NK-92 treated with Interleukin-12 subunit alpha and Interleukin-12 subunit beta, amount 100 ng/mL, for 24 hours (cell line): ENCODE measurements at places on chromosomes 11 and 22.

- DNase-seq: no peak
These were observed 32.1 kb upstream of the ABCC8 start for GRCh38 chr11:17508791-17509190.

- DNase-seq: no peak
These were observed 27.2 kb downstream of the STIM1 start for GRCh38 chr11:3882655-3883054.

DNA sequence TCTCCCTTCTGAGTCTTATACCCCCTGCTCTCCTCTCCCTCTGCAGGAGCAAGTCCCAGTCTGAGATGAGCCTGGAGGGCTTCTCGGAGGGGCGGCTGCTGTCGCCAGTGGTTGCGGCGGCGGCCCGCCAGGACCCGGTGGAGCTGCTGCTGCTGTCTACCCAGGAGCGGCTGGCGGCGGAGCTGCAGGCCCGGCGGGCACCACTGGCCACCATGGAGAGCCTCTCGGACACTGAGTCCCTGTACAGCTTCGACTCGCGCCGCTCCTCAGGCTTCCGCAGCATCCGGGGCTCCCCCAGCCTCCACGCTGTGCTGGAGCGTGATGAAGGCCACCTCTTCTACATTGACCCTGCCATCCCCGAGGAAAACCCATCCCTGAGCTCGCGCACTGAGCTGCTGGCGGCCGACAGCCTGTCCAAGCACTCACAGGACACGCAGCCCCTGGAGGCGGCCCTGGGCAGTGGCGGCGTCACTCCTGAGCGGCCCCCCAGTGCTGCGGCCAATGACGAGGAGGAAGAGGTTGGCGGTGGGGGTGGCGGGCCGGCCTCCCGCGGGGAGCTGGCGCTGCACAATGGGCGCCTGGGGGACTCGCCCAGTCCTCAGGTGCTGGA, 8.8 kb upstream of the MYRF start:
- DNase-seq: no peak

- DNase-seq: no peak
These were observed 59.0 kb downstream of the MYH9 start for GRCh38 chr22:36328635-36329253.

DNA sequence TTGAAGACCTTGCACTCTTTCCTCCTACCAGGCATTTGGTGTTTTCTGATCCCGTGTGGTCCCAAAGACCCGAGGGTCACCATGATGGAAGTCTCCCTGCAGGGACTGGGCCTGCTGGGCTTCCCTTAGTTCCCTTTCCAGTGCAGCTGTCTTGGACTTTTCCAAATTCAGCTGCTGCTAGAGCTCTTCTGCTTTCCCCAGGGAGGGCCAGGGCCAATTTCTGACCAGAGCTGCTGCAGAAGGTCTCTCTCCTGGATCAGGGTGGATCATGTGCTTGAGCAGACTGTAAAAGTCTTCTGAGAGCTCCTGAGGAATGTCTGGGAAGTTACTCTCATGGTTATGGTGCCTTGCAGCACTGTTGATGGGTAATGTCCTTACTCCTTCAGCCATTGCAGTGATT, 23.2 kb downstream of the LDLRAD3 start:
- DNase-seq: no peak
